ENCODE measurements at places on chromosomes 12 and 14.

DNA sequence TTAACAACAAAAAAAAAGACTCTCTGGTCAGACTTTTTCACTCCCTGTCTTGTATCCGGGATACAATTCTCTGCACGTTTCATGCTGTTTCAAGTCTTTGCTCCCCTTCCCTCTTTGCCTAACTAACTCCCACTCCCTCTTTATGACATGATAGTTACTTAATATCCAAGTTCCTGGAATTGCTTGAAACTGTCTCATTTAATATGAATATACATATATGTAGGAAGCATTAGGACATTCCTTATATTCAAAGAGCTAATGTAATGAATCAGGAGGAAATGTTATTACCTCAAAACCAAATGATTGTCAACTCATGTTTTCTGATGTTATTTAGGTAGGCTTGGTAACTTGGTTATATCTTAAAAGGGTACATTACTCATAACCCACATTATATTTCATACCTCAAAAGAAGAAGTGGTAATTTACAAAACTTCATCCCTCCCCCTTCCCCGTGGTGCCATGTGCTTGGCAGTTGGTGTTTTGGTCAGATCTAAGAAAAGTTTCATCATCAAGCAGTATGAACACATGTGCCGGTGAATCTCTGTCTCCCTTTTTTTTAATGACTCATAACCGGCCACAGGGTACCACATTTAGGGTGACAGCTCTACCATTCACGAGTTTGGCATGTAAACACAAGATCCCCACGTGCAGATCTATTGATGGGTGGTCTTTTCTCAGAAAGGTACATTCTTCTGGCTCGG, 56.5 kb downstream of the HCAR2 start:
- DNase-seq: peak; percentile 77

GRCh38 chr14:55577229-55577628, 2.8 kb upstream of the KTN1 start:
- DNase-seq: peak; percentile 64

DNA sequence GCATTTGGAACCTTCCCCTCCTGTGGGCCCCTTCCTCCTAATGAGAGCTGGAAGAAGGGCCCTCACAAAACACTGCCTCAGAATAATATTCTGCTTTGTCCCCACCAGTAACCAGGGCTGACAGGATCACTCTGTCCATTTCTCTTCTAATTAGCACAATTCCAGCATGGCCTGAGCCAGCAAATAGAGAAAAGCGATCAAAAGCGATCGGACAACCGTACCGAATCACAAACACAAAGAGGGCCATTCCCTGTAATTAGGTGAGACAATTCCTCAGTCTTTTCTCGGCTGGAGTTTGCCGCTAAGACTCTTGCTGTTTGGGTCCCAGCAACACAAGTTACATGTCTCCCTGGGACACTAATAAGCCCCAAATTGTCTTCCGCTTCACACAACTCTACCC, 35.6 kb upstream of the VSX2 start:
- DNase-seq: no peak

DNA sequence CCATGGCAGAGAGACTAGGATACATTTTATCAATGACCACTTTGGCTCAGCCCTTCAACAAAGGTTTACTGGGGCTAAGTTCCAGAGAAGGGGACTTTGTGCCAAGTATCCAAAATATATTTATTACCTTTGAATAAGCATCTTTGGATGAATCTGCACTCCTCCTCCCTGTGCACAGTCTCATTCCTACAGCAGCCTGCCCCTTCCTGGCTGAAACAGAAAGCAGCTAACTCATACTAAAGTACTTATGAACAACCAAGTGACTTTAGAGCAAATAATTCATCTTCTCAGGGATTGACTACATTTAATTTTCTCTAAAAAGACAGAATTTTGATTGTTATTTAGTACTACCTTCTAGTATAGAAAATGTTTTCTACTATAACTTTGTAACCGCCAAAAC, 47.8 kb upstream of the ETV6 start:
- DNase-seq: no peak

DNA sequence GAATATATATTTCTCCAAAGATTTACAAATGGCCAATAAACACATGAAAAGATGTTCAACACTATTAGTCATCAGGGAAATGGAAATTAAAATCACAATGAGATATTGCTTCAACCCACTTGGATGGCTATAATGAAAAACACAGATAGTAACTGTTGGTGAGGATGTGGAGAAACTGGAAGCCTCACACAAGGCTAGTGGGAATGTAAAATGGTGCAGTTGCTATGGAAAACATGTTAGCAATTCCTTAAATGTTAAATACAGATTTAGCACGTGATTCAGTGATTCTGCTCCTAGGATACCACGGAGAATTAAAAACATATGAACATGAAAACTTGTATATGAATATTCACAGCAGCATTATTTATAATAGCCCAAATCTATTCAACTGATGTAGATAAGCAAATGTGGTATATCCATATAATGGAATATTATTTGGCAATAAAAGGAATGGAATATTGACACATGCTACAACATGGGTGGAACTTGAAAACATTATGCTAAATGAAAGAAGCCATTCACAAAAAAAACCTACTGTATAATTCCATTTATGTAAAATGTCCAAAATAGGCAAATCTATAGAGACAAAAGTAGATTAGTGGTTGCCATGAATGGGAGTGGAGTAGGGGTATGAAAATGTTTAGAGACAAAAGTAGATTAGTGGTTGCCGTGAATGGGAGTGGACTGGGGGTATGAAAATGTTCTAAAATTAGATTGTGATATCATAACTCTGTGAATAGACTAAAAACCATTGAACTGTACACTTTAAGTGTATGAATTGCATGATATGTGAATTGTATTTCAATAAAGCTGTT, 227.1 kb upstream of the DDHD1 start:
- no peak for DNase-seq

Data from epithelial cell of esophagus (primary cell).